ENCODE measurements at places on chromosomes 3 and 15.

- no peak for DNase-seq
- no peaks in the 10 kb centered on the region for H3K36me3 ChIP-seq
- H3K4me1 ChIP-seq: no peaks in the 10 kb centered on the region
- H3K4me3 ChIP-seq: no peak overlapping the region
These were observed 505.4 kb downstream of the ZIC1 start for GRCh38 chr3:147914532-147914931.

DNA sequence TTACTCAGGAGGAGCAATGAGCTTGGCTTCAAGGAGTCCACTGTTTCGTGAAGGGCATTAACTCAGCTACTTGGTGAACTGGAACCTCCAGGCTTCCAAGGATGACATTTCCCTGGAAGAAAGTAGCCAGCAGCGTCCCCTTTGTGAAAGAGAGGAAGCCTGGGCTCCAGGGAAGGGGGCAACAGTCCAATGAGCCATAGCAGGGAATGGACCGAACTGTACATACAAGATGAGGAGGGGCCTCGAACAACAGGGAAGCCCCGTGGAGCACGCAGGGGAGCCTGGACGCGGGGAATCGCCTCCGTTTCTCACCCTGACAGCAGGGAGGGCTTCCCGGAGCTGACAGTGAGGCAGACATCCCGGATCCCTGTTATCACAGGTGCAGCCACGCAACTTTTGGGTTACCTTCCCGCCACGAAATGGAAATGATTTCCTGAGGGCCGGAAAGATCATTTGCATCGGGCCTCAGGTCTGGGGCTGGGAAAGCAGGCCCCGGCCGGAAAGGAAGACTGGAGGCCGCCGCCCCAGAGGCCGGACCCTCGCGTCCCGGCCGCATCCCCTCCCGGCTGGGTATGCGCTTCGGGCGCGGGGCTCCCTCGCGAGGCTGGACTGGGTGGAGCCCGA is 475 bp upstream of the SPINT1 start:
- H3K27ac ChIP-seq: peak overlapping the region; percentile 66
- no peaks in the 10 kb centered on the region for H3K4me1 ChIP-seq
- H3K27me3 ChIP-seq: no peaks in the 10 kb centered on the region
- no peaks in the 10 kb centered on the region for H3K36me3 ChIP-seq

- no peaks in the 10 kb centered on the region for H3K4me1 ChIP-seq
- H3K27ac ChIP-seq: no peak overlapping the region
- DNase-seq: no peak
- no peak overlapping the region for H3K4me3 ChIP-seq
- no peaks in the 10 kb centered on the region for H3K27me3 ChIP-seq
- no peaks in the 10 kb centered on the region for H3K36me3 ChIP-seq
These were observed 181.0 kb upstream of the PPP2R3A start for GRCh38 chr3:135784557-135784956.

DNA sequence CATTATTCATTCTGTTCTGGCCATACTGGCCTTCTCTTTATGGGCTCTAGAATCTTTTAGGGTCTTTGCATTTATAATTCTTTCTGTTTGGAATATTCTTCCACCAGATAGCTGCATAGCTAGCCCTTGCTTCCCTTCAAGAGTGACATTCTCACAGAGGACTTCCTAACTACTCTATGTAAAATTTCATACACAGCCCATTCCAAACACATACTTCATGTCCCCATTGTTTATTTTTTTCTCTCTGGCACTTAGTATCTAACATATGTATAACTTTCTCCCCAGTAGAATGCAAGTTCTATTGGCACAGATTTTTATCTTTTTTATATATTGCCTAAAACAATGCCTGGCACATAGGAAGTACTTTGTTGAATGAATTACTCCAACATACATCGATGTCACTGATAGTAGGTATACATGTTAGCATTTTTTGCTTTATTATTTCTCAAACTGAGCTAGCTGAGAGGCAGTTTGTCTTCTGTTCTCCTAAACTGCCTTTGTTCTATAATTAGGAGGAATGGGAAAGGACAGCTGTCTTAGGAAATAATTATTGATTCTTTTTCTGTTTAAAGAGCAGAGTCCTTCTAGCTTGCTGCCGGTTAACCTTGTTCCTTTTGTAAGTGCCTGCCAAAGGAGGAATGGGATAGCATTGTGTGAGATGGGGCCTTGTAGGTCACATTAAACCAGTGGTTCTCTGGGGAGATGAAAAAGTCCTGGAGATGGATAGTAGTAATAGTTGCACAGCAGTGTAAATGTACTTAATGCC is 7.9 kb downstream of the FAM162A start:
- H3K27ac ChIP-seq: no peak overlapping the region
- no peak overlapping the region for H3K4me3 ChIP-seq
- peaks cover 4% of the 10 kb centered on the region for H3K36me3 ChIP-seq
- H3K27me3 ChIP-seq: no peaks in the 10 kb centered on the region

DNA sequence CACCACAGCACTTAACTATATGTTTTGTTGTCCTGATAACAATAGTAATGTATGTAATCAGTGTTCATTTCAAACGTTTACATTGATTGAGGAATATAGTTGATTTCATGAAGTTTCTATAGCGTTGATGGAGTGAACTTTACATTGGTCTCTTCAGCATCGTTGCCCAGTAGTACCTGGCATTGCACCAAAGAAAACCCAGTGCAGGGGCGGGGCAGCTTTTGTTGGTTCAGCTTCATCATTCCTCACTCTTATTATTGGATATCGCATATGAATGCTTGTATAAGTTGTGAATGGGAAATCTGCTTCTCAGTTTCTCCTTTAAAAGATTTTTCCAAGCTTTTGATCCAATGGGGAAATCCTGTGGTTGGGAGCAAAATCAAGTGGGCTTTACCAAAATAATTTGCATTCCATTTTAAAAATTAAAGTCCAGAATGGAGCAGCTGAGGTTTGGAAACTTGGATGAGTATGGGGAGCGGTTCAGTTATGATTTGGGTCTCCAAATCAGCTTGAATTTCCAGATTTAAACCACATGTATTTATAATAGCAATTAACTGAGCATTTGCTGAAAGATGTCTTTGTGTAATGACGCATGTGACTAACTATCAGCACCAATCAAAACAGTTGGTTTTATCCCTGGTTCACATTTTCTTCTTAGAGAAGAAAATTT is 213.7 kb downstream of the ALCAM start:
- DNase-seq: no peak
- no peaks in the 10 kb centered on the region for H3K36me3 ChIP-seq
- no peak overlapping the region for H3K27ac ChIP-seq
- H3K4me1 ChIP-seq: no peaks in the 10 kb centered on the region

- no peak overlapping the region for H3K4me3 ChIP-seq
- H3K27ac ChIP-seq: no peak overlapping the region
- H3K36me3 ChIP-seq: no peaks in the 10 kb centered on the region
- DNase-seq: no peak
- H3K27me3 ChIP-seq: no peaks in the 10 kb centered on the region
These were observed 70.5 kb upstream of the XCR1 start for GRCh38 chr3:46097691-46098241.

DNA sequence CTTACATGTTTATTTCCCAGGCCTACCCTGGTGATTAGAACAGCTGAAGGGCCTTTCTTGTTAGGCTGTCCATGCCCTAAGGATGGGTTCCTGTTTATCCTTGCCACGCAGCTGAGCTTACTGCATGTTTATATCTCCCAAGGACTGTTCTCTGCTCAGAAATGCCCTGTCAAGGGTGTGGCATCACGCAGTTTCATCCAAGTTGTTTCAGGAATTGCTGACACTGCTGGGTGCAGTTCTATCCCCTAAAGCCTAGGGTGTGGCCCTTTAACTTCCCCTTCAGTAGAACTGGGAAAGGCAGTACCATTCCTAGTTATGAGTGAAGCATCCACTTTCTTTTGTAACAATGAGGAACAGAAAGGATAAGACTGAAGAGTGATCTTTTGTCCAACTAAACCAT is 5.0 kb downstream of the ELL3 start:
- H3K27me3 ChIP-seq: no peaks in the 10 kb centered on the region
- DNase-seq: no peak
- peaks cover 6% of the 10 kb centered on the region for H3K4me1 ChIP-seq

DNA sequence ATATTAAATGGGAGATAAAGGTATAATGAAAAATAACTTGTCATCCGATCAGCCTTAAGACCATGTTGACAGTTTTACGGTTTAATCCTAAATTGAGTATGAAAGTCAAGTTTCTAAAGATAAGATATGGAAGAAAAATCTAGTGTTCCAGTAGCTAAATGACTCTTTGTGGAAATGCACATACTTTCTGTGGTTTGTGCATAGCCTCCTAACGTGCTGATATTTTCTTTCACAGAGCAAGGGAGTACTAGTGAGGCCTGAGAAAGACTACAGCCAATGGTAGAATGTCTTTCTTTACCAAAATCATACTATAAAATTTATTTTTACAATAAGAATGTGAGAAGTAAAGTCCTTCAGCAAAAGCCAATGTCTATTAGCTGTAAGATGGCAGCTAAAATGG is 430.6 kb upstream of the RGMA start:
- no peak overlapping the region for H3K27ac ChIP-seq
- no peaks in the 10 kb centered on the region for H3K4me1 ChIP-seq
- no peak overlapping the region for H3K4me3 ChIP-seq
- H3K36me3 ChIP-seq: no peaks in the 10 kb centered on the region
- H3K27me3 ChIP-seq: no peaks in the 10 kb centered on the region
- DNase-seq: no peak

DNA sequence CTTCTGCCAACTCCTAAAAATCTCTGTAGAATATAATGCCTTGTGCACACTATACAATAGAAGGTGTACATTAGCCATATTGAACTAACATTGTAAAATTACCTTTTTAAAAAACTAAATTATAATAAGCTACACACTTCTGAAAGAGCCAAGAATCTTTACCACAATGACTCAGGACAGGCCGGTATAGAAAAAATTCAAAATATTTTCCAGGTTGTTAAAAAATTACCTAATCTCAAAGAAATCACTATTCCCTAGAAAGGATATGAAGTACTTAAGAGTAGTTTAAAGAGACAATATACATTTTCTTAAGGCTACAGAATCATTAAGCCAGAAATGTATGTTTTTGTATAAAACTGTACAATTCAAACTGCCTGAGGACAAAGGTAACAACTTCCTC is 48.5 kb downstream of the TJP1 start:
- DNase-seq: no peak
- no peak overlapping the region for H3K27ac ChIP-seq
- H3K4me3 ChIP-seq: no peak overlapping the region
- H3K27me3 ChIP-seq: no peaks in the 10 kb centered on the region
- H3K4me1 ChIP-seq: peaks cover 3% of the 10 kb centered on the region

- H3K4me3 ChIP-seq: no peak overlapping the region
- H3K36me3 ChIP-seq: no peaks in the 10 kb centered on the region
- H3K27me3 ChIP-seq: no peaks in the 10 kb centered on the region
- DNase-seq: no peak
These were observed 4.0 kb upstream of the PARP6 start for GRCh38 chr15:72276326-72276700.

DNA sequence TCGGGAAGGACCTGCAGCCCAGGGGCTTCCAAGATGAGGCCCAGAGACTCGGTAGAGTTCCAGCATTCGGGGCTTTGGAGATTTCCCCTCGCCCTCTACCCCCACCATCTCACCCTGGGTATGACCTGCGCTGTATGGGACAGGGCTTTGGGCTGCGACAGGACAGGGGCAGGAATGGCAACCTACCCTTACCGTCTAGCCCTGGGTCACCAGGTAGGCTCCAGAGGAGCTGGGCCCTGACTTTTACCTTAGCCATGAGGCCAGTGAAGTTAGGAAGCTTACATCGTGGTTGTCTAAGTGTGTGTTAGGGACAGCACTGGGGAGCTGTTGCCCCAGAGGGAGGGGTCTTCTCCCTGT is 683 bp downstream of the PPM1M start:
- H3K4me1 ChIP-seq: peaks cover 15% of the 10 kb centered on the region
- peaks cover 13% of the 10 kb centered on the region for H3K36me3 ChIP-seq
- H3K4me3 ChIP-seq: peak overlapping the region; percentile 53
- H3K27me3 ChIP-seq: no peaks in the 10 kb centered on the region

DNA sequence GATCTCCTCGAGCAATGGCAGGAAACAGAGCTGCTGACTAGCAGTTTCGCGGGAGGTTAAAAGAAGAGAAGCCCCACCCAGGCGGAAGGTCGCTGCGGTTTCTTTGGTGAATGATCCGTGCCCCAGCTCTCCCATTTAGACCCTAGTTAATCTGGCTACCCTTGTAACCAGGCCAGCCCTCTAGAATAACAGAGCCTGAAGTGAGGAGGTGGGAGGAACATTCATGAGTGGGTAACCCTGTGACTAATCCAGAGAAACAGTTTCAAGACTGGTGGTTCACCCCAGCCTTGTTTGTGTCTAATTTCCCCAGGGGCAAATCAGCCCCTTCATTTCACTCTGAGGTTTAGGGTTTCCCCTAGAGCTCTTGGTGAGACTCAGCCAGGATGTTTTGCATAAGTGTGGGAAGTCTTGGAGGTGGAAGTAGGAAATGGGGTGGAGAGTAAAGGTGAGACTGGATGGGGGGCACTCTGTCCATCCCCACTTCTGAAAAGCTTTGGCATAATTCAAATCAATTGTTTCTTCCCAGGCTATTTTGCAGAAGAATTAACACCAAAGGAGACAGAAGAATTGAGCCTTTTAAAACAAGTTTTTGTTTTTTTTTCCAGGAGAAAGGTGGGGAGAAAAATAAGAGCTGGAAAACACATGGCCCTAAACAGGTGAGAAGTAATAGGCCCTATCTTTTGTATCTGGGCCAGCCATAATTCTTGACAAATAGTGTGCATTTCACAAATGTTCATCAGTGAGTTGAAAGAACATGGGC is 303.1 kb downstream of the RPLP1 start:
- no peak overlapping the region for H3K4me3 ChIP-seq
- no peak overlapping the region for H3K27ac ChIP-seq
- no peaks in the 10 kb centered on the region for H3K27me3 ChIP-seq
- no peak for DNase-seq
- H3K36me3 ChIP-seq: no peaks in the 10 kb centered on the region

DNA sequence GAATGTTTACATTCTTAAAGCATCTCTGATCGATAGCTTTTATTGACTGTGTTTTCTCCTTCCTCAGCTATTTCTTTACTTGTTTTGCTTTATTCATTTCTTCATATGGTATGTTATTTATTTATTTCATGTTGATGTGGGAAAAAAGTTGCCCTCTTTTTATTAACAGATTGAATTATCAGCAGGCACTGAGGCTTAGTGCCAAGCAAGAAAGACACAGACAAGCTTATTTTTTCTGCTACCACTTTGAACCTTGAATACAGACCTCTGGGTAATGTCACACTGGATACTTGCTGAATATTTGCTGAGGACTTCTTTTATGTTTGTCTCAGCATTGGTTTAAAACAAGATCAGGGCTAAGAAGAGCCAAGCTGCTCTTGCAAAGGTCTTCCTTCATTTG is 162.0 kb upstream of the CNTN6 start:
- no peak overlapping the region for H3K27ac ChIP-seq
- H3K4me3 ChIP-seq: no peak overlapping the region
- no peaks in the 10 kb centered on the region for H3K4me1 ChIP-seq
- no peak for DNase-seq
- H3K36me3 ChIP-seq: no peaks in the 10 kb centered on the region
- H3K27me3 ChIP-seq: no peaks in the 10 kb centered on the region

DNA sequence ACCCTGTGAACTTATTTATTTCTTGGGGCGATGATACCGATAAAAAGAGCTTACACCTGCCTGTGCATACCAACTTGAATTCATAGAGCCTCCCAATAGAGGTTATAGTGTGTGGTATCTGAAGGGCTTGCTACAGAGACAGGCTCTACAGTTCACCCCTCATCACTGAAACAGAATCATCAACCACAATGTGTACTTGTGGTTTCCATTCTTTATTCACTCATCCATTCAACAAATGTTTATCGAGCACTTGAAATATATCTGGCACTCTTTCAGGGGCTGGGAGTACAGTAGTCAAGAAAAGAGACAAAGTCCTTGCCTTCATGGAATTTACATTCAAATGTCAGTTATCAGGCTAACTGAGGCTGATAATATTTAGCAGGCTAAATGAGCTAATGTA is 134.4 kb upstream of the SKOR1 start:
- H3K27ac ChIP-seq: no peak overlapping the region
- no peak overlapping the region for H3K4me3 ChIP-seq
- no peaks in the 10 kb centered on the region for H3K4me1 ChIP-seq
- H3K27me3 ChIP-seq: no peaks in the 10 kb centered on the region

Data from lung (tissue), 17 donors.